ENCODE measurements at places on chromosomes 5 and 9. TPM values are rescaled to one million over a fixed set of nuclear protein-coding genes. Genes with fewer than 3 reads are reported as not detected.

The PCDHGB3 gene
- total RNA-seq, result 5.5 TPM

The TUSC1 gene
- 19.4 TPM for total RNA-seq

The PTGES gene
- not detected for total RNA-seq

The LHX3 gene
- total RNA-seq, result not detected

The CTXN3 gene
- not detected for total RNA-seq

The ATG10 gene
- 3.9 TPM for total RNA-seq

The CCNO gene
- 0.70 TPM for total RNA-seq

The SGCD gene
- 0.05 TPM for total RNA-seq

The ITGA1 gene
- 61.0 TPM for total RNA-seq

The CDX1 gene
- total RNA-seq, result not detected

The NTRK2 gene
- total RNA-seq, result 0.35 TPM

The PLPP7 gene
- total RNA-seq, result 3.3 TPM

The TMED7 gene
- total RNA-seq, result 73.2 TPM

The PPP3R2 gene
- not detected for total RNA-seq

The LCN2 gene
- total RNA-seq, result not detected

The GRXCR2 gene
- not detected for total RNA-seq

The HAVCR2 gene
- not detected for total RNA-seq

The PCDHB6 gene
- total RNA-seq, result 0.05 TPM

The OGN gene
- total RNA-seq, result not detected

The PCDHA12 gene
- total RNA-seq, result not detected

The SLC4A9 gene
- 0.06 TPM for total RNA-seq

The SLC6A19 gene
- not detected for total RNA-seq

The LCN15 gene
- not detected for total RNA-seq

The NTNG2 gene
- total RNA-seq, result 0.58 TPM

The SLC23A1 gene
- total RNA-seq, result not detected

The SPATA6L gene
- total RNA-seq, result 3.8 TPM

The RUSC2 gene
- 42.5 TPM for total RNA-seq

The FIBCD1 gene
- not detected for total RNA-seq
